ENCODE measurements at places on chromosomes 4 and X. TPM values are rescaled to one million over a fixed set of nuclear protein-coding genes. Genes with fewer than 3 reads are reported as not detected.

GRCh38 chrX:52988985-52989917 lies 30.9 kb upstream of the FAM156A start:
- DNase-seq: no peak

DNA sequence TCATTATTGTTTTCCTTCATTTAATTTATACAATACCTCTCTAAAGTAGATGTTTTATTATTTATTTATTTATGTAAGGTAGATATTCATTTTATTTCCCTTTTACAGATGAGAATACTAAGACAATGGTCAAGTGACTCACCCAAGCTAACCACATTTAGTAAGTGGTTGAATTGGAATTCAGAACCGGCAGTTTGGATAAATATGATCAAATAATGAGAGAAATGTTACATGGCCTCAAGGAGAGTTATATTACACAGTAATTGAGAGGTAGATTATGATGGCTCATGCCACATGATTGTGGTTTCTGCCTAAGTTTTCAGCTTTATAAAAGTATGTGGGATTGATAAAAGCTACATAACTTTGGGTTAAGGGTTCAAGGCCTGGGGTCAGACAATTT lies 239.4 kb upstream of the BOD1L1 start:
- DNase-seq: no peak

TMPRSS11E gene
- not detected for total RNA-seq

- no peak for DNase-seq
These were observed 19.8 kb upstream of the TASL start for GRCh38 chrX:30597216-30598012.

DNA sequence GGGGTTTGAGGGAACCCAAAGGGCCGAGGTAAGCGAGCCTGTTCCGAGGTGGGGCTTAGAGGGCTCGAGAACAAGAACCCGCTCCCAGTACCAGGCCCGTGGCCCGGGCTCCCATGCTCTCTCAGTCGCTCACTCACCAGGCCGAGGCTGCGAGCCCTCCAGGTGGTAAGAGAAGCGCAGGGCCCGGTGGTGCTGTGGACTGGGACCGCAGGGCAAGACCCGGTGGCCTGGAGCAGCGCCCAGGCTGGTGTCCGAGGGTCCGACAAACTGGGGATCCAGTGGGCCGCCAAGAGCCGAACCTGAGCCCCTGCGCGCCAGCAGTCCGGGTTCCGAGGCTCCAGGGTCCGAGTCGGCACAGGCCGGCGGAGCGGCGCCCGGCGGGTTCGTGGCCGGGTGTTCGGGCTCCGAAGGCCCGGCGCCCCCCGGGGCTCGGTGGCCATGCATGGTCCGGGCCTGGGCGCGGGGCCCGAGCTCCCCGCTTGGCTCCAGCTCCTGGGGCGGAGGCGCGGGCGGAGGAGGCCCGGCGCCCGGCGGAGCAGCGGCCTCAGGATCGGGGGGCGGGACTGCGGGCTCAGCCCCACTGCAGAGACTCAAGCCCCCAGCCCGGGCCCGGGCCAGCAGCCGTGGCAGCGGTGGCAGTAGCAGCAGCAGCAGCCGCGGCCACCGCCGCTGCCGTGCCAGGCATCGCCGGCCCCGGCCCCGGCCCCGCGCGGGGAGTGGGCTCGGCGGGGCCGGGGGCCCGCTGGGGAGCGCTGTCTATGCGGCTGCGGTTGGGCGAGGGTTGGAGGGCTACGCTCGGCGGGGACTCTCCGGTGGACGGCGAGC lies 833 bp downstream of the FGD1 start:
- DNase-seq: peak; percentile 21

GRCh38 chrX:23838953-23839352 lies 56.0 kb downstream of the SAT1 start:
- no peak for DNase-seq
